ENCODE measurements at places on chromosomes 11 and 22.

- no peak for DNase-seq
Measured at GRCh38 chr11:7306900-7307299, 55.2 kb downstream of the SYT9 start.

DNA sequence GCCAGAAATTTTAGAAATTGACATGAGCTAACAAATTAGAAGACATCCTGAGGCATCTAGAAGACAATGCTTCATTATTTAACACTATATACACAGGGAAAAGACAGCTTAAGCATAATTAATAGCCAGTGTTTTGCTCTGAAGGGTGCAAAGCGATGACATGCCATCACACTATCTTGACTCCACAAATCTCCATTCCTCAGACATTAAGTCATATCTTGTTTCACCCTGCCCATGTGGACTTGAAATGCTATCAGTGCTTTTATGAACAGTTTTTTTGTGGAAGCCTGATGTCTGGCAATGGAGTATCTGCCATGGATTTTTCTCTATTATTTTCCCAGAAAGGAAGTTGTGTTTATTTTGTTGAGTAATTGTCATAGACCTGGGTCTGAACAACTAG lies 2.3 kb downstream of the CARD18 start:
- no peak for DNase-seq

DNA sequence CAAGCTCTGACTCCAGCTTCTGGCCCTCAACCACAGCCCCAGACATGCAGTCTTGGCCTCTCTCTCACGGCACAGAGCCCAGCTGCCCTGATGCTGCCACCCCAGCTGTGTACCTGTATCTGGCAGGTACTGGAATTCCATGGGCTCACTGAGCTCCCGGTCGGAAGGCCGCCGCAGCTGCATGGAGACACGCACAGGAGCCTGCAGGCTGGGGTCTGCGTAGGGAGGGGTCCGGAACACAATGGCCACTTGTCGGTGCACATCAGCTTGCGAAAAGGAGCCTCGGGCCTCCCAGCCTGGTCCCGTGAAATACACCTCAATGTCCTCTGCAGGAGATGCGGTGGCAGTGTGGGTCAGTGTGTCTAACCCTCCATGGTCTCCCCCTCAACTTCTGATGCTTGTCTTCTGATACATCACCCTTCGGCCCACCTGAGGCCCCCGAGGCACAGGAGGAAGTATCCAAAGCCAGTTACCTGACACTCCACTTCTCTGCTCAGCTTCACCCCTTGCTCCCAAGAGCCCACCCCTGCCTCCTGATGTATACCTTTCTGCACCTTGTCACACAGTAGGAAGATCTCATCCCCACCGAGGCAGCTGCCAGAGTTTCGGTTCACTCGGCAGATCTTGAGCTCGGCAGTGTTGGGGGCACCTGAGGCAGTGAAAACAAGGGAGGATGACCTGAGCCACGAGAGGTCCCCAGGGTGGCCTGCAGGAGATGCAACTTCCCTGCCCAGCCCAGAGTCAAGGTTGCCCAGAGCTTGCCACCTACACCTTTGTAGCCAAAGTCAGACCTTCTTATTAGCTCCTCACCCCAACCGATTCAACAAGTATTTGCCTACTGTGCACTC lies 4.3 kb downstream of the RELA start:
- DNase-seq, result no peak

- no peak for DNase-seq
Measured at GRCh38 chr11:66237867-66238266, 30.6 kb upstream of the RAB1B start.

DNA sequence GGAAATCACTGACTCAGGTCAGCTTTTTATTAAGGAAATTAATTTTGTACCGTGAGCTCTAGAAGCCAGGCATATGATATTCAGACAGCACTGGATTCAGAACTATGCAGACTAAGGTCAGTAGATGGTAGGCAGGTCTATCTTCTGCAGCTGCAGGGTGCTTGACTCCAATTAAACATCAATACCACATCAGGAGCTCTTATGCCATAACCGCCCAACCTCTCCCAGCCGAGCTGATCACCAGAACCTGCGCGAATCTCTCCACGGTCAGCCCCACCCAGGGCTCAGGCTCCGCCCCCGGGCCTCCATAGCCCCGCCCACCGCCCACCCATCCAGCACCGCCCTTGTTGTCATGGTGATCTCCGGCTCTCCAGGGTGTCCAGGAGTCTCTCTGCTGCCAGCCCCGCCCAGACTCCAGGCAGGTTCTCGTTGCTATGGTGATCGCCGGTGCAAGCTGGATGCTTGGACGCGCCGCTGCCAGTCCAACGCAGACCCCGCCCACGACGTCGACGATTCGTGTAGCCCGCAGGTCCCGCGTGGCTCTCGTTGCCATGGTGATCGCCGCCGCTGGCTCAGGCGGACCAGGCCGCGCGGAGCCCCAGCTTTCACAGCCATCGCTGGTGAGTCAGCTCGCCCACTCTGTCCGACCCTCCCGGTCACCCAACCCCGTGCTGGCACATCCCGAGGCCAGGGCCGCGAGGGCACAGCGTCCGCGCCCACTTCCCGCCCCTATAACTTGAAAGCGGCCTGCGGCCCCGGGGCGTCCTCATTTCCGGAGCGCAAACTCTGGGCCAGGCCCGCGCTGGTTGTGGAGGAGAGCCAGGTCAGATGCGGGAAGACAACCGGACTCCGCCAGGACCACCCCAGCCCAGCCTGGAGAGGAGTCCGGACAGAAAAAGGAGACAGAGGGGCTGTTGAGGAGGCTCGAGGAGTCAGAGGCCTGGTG lies at the start of gene RAB36:
Gene RAB36 (plus strand): TSS at position 546 of the 946 bp plus-strand sequence. CDS start 1,140 bp downstream, outside the sequence.
- DNase-seq, result peak; percentile 80

Data from activated T-helper 1 cell treated with anti-CD3 and anti-CD28 coated beads, Interleukin-2, amount 50 U/mL, for 16 hours (primary cell).